ENCODE measurements at places on chromosomes 13 and 19.

- H3K27ac ChIP-seq = no peak overlapping the region
- no peak overlapping the region for H3K4me3 ChIP-seq
- no peaks in the 10 kb centered on the region for H3K27me3 ChIP-seq
- no peak for DNase-seq
- no peaks in the 10 kb centered on the region for H3K36me3 ChIP-seq
- no peaks in the 10 kb centered on the region for H3K4me1 ChIP-seq
These were observed 159.9 kb upstream of the PRR20A start for GRCh38 chr13:56980856-56981255.

- no peaks in the 10 kb centered on the region for H3K4me1 ChIP-seq
- H3K27me3 ChIP-seq = no peaks in the 10 kb centered on the region
- DNase-seq = no peak
- no peaks in the 10 kb centered on the region for H3K36me3 ChIP-seq
These were observed 119.2 kb downstream of the FRY start for GRCh38 chr13:32150794-32151193.

- DNase-seq = no peak
- H3K27me3 ChIP-seq = peaks cover 8% of the 10 kb centered on the region
- no peaks in the 10 kb centered on the region for H3K4me1 ChIP-seq
- no peak overlapping the region for H3K27ac ChIP-seq
These were observed 628 bp downstream of the CAPN12 start for GRCh38 chr19:38743394-38744297.

DNA sequence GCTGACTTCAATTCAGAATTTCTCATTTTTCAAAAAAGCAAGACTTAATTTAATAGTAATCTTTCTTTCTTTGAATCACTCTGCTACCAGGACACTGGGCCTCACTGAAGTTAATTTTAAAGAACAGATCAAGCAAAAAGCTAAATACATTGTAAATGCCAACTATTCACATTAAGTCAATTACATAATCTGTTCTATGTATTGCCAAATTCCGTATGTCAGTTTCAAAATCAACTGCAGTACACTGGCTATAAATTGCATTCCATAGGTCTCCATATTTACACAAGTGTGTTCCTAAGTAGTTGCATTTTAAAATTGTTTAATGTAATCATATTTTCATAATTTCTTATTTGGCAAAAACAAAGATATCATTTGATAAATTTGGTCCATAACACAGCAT is 10.1 kb downstream of the FOXO1 start:
- no peaks in the 10 kb centered on the region for H3K36me3 ChIP-seq
- H3K4me3 ChIP-seq = no peak overlapping the region
- no peaks in the 10 kb centered on the region for H3K27me3 ChIP-seq
- H3K27ac ChIP-seq = no peak overlapping the region
- H3K4me1 ChIP-seq = peaks cover 41% of the 10 kb centered on the region
